ENCODE measurements at places on chromosomes 1 and 21. TPM values are rescaled to one million over a fixed set of nuclear protein-coding genes. Genes with fewer than 3 reads are reported as not detected.

LAMB3 gene
- total RNA-seq, result 0.31 TPM

HSPG2 gene
- 3.4 TPM for total RNA-seq

MPL gene
- not detected for total RNA-seq

CTH gene
- 7.2 TPM for total RNA-seq

NCMAP gene
- not detected for total RNA-seq

FCN3 gene
- 0.32 TPM for total RNA-seq

MRAP gene
- not detected for total RNA-seq

TMOD4 gene
- total RNA-seq, result 1.2 TPM

PAQR6 gene
- total RNA-seq, result 2.6 TPM

CD101 gene
- 4.5 TPM for total RNA-seq

UBR4 gene
- 106 TPM for total RNA-seq

DYNLT4 gene
- total RNA-seq, result 0.45 TPM

FOXD2 gene
- total RNA-seq, result not detected

MYCL gene
- total RNA-seq, result 1.7 TPM

CASQ1 gene
- total RNA-seq, result 0.21 TPM

LRRC53 gene
- not detected for total RNA-seq

NDC1 gene
- total RNA-seq, result 46.5 TPM

TNFRSF4 gene
- total RNA-seq, result 6.5 TPM

ATP1A4 gene
- total RNA-seq, result 0.62 TPM

IL19 gene
- not detected for total RNA-seq

ILDR2 gene
- 5.4 TPM for total RNA-seq

LEMD1 gene
- total RNA-seq, result not detected

OR2M3 gene
- not detected for total RNA-seq

ZNF695 gene
- 1.7 TPM for total RNA-seq

SHISA4 gene
- total RNA-seq, result not detected

SNX7 gene
- total RNA-seq, result 0.31 TPM

NAXE gene
- 77.0 TPM for total RNA-seq

ASH1L gene
- total RNA-seq, result 23.9 TPM

CFHR1 gene
- not detected for total RNA-seq

TMEM54 gene
- total RNA-seq, result 1.1 TPM

CYP4Z1 gene
- not detected for total RNA-seq

TMEM51 gene
- 4.2 TPM for total RNA-seq

PADI4 gene
- total RNA-seq, result 0.13 TPM

FMO4 gene
- total RNA-seq, result 0.32 TPM

FGR gene
- total RNA-seq, result 83.8 TPM

KLHL17 gene
- total RNA-seq, result 30.6 TPM

TACSTD2 gene
- total RNA-seq, result 5.1 TPM

LRRC38 gene
- not detected for total RNA-seq

FAAH gene
- 0.72 TPM for total RNA-seq

TAL1 gene
- total RNA-seq, result 0.05 TPM

KCND3 gene
- not detected for total RNA-seq

RCSD1 gene
- 78.3 TPM for total RNA-seq

BARHL2 gene
- not detected for total RNA-seq

PLEKHN1 gene
- total RNA-seq, result 0.43 TPM

TARBP1 gene
- 33.8 TPM for total RNA-seq

NKAIN1 gene
- total RNA-seq, result not detected

ZMYND12 gene
- total RNA-seq, result 0.36 TPM

JUN gene
- total RNA-seq, result 8.4 TPM

CELA2B gene
- not detected for total RNA-seq

GBP3 gene
- 2.4 TPM for total RNA-seq

HMGCS2 gene
- 0.49 TPM for total RNA-seq

SPRR4 gene
- total RNA-seq, result not detected

MYBPH gene
- total RNA-seq, result not detected
